ENCODE measurements at places on chromosomes 7 and 10.

DNA sequence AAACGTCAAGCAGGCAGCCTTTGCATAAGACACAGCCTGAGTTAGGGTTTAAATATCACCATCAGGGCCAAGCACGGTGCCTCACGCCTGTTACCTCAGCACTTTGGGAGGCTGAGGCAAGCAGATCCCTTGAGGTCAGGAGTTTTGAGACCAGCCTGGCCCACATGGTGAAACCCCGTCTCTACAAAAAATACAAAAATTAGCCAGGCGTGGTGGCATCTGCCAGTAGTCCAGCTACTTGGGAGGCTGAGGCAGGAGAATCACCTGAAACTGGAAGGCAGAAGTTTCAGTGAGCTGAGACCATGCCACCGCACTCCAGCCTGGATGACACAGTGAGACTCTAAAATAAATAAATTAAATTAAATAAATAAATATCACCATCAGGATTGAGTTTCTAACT, 33.0 kb downstream of the SRPK2 start:
- no peak for DNase-seq

GRCh38 chr7:128827248-128827958, 2.8 kb upstream of the FLNC start:
- DNase-seq, result no peak

- no peak for DNase-seq
Observed at GRCh38 chr7:1447551-1448244, 11.6 kb downstream of the MICALL2 start.

DNA sequence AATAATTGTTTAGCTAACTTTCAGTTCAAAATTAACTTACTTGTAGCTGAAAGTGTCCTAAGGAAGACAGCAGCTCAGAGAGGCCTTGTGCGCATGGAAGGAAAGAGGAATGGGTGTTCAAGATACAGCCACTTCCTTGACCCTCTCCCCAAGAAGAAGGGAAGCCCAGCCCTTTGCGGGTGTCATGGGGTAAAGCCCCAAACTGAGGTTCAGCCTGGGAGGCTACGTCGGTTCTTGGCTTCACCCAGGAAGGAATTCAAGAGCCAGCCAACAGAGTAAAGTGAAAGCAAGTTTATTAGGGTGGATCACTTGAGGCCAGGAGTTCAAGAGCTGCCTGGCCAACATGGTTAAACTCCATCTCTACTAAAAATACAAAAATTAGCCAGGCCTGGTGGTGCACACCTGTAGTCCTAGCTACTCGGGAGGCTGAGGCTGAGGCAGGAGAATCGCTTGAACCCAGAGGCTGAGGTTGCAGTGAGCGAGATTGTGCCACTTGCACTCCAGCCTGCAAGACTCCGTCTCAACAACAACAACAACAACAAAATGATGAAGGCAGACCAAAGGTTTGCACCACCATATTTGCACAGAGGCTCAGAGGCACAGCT, 15.9 kb downstream of the GPRIN2 start:
- DNase-seq, result no peak

DNA sequence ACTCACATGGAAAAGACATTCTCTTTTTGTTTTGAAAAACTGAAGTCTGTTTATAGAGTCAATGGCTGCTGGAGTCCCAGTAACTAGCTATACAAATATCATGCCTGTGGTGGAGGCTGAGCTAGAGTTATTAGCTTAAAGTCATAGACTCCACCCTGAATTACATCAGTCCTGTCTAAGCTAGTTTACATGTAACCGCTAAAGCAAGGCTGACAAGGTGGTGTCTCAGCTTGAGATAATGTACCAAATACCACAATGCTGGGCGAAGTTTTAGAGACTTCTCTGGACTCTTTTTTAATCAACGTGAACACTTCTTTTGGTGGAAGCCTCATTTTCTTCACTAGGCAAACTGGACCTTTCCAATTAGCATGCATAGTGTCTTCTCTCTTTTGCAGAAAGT, 219.4 kb downstream of the ANK3 start:
- no peak for DNase-seq

All from BJ (cell line).